ENCODE measurements at places on chromosomes 13 and 19.

DNA sequence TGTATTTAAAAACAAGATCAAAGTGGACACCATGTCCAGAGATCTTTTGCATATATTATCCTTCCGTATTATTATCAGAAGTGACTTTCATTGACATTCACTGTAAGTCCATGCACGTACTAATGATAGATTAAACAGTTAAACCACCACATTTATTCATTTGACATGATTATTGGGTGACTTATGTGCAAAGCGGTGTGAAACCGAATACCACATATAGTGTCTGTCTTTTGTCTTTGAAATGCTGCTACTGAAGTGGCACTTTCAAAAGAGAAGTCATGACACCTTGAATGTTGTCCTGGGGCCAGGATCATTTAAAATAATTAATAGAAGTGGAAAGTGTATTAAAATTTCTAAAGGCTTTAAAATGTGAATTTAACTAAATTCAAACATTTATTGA lies 100.1 kb downstream of the ERCC5 start:
- DNase-seq, result no peak

DNA sequence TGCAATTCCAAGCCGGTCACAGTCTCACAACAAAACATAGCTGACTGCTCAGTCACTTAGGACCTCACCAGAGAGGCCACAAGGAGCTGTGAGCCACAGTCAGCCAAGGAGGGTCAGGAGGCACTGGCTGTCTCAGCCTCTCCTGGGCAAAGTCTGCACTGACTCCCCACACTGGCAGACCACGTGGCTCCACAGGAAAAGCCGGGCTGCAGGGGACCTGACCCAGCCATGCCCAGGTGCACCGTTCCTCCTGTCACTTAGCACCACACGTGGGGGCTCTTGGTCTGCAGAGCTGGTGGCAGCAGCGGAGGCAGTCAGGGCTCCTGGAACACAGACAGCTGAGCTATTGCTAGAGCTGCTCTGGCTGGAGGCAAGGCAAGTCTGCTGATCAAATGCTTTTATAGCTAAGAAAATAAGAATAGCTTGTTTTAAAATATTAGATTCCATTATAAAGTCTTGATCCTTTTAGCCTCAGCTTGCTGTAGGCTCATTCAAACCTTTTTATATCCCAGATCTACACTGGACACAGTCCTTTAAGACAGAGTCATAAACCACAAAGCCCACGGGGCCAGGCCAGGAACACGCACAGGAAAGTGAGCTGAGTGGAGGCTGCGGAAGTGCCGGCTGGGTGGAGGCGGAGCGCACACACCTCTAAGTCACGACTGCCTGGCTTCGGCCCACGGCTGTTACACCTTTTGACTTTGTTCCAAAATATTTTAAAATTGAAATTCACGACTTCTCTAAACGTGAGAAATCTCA lies 744.1 kb downstream of the UQCRFS1 start:
- DNase-seq, result no peak

- DNase-seq, result no peak
These were observed 19.0 kb downstream of the PNPLA6 start for GRCh38 chr19:7554565-7554964.

GRCh38 chr19:10871711-10872545 lies 575 bp downstream of the CARM1 start:
- peak; percentile 29 for DNase-seq

DNA sequence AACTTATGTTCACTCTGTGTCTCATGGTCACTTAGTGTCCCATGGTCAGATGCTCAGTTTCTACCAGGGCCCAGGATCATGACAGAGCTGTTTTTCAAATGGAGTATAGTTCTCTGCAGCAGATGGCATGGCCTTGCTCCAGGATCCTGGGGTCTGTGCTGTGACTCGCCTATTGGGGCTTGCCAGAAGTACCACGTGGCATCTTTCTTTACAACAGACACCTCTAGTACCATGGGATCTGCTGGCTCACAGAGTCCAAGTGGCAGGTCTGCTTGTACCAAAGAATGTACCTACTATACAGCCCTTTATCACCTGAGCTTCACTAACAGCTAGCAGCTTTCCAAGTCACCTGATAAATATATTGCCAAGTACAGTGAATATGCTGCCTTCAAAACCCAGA lies 6.0 kb upstream of the RNF6 start:
- DNase-seq, result no peak

DNA sequence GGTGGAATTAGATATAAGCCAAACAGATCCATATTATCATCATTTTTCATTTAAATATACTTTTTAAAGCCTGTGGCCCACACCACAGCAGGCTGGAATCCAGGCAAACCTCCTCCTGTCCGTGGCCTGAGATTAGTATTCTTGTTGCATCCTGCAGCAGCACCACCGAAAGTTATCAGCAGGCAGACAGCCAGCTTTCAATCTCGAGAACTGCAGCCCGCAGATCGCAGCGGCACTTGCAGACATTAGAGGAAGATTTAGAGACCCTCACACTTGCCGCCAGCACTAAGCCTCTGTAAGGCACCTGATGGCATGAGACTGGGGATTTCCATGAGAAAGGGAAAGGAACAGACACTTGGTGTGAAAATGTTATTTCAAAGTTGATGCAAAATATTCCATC lies 7.4 kb downstream of the DHRS12 start:
- no peak for DNase-seq

GRCh38 chr13:84973661-84974060 lies 825.6 kb downstream of the SLITRK6 start:
- DNase-seq, result no peak

DNA sequence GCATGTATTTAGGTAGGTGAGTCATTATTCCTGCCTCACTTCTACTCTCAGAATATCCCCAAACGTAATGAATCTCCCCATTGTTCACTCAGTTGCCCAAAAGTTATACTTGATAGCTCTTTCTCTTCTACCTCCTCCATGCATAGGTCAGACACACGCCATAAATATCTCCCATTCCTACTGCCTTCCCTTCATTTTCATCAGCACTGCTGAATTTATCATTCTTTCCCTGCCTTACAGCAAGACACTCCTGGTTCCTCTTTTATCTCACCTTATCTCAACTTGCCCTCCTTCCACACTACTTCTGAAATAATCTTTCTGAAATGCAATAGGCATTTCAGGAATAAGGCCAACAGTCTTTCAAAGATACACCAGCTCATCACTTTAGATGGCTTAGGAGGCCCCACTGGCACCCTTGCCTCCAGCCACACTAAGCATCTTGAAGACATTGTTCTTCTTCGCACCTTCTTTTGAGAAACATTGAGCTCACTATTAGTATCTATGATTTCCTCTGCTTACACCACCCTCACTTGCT lies 333.9 kb downstream of the MYO16 start:
- DNase-seq, result no peak

- DNase-seq, result no peak
These were observed 55.7 kb downstream of the SERP2 start for GRCh38 chr13:44429311-44429710.

GRCh38 chr13:40438999-40439797 lies 227.2 kb downstream of the FOXO1 start:
- DNase-seq, result peak; percentile 10

DNA sequence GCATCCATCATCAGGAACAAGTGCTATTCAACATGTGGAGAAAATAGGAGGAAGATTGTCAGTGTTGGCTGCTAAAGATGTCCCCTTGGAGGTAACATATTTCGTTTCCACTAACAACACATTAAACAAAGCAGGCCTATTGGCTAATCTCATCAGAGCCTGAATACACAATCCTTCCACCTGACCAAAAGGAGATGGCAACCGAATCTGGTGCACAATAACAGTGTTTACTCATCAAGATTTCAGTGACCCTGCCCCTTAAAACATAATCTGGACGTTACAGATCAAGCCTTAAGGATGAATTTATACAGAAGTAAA lies 582.5 kb downstream of the EFNB2 start:
- no peak for DNase-seq

DNA sequence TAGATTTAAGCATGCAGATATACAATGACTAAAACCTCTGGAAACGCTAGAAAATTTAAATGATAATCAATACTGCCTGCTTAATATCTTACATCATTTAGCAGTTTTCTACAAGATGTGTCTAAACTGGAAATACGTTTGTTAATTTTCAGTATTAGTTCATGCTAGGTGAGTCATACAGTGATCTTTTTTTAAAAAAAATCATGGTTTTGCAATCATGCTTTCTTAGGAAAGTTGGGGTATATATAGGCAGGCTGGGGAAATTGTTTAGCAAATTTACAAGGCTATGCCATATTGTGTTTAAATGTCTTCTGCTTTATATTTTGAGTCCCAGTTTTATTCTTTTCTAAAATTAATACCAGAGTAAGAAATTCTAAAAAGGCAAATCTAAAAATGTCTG lies 245.4 kb upstream of the SPRY2 start:
- no peak for DNase-seq

DNA sequence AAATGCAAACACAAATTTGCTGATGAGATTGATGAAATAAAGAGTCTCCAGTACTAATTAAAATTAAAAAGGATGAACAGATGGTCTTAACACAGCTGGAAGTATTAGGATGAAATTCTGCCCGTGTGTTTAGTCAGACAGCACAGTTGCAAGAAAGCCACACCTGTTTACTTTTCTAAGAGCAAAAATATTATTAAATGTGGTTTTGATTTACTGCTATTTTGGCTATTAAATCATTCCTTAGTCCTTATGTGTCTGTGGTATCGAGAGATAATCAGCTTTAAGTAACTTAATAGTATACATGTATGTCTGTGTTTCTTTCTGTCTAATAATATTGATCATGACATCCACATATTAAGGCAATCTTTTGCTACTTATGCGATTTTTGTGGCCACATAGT lies 494.9 kb downstream of the GPC6 start:
- DNase-seq, result no peak

DNA sequence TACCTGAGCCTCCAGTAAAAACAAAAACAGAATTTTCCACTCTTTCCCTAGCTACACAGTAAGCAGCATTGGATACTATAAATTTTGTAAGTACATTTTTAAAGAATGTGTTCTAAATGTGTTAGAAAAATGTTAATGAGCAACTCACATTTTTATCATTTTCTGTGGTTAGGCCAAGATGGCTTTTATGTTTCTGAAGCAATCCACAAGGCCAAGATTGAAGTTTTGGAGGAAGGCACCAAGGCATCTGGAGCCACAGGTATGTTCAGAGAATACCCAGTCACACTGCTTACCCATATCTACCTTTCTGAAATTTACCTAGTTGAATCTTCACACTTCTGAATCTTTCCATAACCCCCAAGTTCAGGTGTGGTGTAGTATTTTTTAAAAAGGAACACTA lies 21.6 kb downstream of the SERPINE3 start:
- no peak for DNase-seq

GRCh38 chr13:77800219-77800618 lies 102.7 kb downstream of the SLAIN1 start:
- no peak for DNase-seq

- DNase-seq, result no peak
These were observed 708 bp upstream of the ESD start for GRCh38 chr13:46797501-46798237.

DNA sequence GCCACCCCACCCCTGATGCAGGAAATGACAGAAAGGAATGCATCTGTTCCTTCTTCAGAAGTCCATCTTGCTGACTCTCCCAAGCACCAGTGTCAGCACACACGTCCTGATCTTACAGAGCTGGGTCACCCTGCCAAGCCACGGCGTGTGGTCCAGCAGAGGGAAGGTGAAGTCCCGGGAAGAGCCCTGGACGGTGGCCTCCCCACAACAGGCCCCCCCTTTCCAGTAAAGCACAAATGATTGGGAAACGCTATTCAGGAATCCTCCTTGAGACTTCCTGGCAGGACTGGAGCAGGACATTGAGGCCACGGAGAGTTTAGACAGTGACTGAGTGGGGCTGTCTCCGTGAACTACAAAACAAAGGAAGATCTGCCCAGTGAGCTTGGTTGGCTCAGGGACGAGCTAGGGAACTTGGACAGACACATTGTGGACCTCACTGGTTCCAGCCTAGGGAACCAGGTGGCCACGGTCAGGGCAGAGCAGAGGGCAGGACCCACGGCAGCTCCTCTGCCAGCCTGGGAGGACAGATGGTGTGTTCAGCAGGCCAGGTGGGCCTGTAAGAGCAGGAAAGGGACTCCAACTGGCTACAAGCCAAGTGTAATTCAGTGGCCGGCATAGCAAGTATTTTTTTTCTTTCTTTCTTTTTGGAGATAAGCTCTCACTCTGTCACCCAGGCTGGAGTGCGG lies 41.7 kb downstream of the ELL start:
- no peak for DNase-seq

- DNase-seq, result no peak
These were observed 18.5 kb downstream of the KCNRG start for GRCh38 chr13:50033725-50034124.
